ENCODE measurements at places on chromosomes 3 and 15.

DNA sequence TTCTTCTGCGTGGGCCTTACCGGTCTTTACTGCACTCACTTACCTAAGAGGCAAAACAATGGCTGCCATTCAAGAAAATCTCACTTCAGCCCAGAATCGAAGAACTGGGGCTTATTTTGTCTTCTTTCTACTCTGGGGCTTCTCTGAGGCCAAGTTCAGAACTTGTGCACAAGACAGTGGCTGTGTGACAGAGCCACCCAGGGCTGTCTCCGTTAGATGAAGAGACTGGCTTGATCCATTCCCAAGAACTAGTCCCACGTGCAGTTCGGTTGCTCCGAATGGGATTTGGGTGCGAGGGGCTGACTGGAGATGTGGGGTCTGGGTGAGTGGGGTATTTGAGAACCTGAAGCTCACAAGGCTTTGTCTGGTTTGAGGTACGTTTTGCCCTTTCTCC lies 795 bp upstream of the TCF12 start:
- peak; percentile 70 for DNase-seq

DNA sequence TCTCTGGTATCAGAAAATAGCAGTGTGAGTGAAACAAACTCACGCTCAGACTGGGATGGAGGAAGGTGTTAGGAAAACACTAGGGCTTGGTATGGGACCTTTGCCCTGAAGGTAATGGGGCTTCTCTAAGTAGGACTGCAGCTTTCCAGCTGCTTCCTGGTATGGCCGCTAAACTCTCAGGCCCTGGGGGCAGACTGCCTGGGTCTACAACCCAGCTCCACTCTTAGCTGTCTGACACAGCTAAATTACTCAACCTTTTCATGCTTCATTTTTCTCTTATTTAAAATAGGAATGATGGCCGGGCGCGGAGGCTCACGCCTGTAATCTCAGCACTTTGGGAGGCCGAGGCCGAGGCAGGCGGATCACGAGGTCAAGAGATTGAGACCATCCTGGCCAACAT lies 5.2 kb upstream of the YEATS2 start:
- no peak for DNase-seq

DNA sequence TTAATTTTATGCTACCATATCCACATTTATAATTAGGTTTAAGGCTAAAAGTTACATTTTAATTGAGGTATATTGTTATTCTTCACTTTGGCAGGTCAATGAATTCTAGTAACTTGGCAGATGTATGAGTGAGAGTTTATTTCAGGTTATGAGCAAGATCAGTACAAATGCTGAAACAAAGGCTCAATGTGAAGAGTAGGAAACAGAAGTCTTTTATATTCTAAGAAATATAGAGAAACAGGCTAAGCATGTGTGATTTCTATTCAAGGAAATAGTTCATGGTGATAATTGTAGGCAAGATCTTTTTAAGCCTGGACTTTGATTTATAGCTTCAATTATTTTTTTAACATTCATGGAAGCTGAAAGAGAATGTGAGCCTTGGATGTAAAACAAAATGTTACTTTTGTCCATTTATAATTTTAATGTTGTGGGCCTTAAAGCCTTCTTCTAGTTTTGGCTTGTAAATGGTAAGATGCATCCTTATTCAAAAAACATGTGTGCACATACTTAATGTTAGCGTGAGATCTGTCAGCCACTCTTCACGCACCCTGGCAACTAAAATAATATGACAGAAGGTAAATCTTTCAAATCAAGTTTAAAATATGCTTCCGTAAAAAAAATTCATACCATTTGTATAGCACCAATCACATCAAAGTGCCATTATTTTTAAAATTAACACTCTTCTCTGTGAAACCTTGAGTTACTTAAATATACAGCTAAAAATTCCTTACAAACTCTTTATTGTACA lies 22.8 kb upstream of the OSTN start:
- DNase-seq = peak; percentile 11

GRCh38 chr3:72439321-72440183 lies 408.7 kb downstream of the SHQ1 start:
- no peak for DNase-seq

GRCh38 chr3:128435058-128435457 lies 31.6 kb downstream of the DNAJB8 start:
- no peak for DNase-seq

GRCh38 chr15:91263632-91264531 lies 163.8 kb downstream of the SV2B start:
- no peak for DNase-seq

- DNase-seq = no peak
These were observed 41.5 kb downstream of the SLCO3A1 start for GRCh38 chr15:91895051-91895450.

DNA sequence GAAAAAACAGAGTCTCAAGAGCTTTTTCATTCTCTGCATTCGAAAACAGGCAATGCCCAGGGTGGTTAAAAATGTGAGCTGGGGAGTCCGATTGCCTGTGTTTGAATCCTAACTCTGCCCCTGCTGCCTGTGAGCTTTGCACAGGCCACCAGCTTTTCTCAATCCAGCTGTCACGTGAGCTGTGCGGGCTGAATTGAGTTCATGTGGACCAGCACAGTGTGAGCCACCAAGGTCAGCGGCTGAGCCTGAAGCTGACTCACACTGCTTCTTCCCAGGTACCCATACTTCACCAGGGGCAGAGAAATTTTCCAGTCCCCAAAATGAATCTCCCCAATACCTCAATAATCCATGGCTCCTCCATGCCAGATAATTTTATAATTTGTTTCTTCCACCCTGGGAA lies 64.4 kb upstream of the SLCO3A1 start:
- DNase-seq = no peak

GRCh38 chr3:11415099-11415498 lies 142.9 kb downstream of the ATG7 start:
- DNase-seq = no peak

DNA sequence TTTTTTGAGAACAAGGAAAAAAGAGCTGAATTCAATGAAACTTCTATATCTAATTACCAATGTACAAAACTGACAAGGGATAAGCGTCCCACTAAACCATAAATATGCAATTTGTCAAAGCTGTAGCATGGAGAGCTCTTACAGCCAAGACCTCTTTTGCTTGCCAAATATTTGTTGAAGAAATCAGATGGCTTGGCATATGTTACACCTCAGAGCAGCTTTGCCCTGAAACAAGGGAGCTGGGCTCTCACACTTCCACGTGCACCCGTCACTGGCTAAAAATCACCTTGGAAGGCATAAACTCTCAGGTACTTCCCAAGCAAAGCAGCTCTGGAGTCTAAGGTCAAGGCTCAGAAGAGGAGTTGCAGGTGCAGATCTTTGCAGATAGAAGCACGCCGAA lies 324.7 kb upstream of the SLCO3A1 start:
- DNase-seq = no peak

DNA sequence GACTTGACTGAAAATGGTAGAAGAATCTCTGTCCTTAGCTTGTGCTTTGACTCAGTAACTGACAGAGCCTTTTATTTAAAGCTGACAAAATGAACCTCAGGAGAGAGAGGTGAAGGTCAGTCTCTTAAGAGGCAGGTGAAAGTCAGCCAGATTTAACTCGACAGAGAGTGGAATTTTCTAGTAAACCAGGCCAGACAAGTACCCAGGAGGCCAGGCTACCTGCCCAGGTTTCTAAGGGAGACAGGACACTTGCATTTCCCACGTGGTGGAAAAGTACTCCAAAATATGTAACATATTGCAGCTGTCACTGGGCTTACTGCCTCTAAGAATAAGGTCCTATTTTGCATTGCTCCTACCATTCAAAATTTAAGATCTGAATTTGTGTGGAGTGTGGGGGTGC lies 167.9 kb downstream of the FMN1 start:
- no peak for DNase-seq

DNA sequence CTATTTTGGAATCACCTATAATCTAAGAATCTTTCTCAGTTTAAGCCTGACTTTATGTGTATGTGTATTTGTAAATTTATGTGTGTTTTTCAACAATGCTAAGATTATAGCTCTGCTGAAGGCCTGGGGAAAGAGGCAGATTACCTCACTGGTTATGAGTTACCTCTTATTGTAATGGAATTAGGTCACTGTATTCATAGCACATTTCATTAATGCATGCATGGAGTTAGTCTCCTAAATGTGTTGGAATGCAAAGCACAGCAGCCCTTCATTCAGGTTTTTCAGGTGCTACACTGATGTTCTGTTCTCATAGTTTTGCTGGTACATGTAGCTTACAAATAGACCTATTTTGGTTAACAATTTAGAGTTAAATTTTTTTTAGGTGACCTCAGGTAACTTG lies 9.5 kb downstream of the GPR87 start:
- no peak for DNase-seq

DNA sequence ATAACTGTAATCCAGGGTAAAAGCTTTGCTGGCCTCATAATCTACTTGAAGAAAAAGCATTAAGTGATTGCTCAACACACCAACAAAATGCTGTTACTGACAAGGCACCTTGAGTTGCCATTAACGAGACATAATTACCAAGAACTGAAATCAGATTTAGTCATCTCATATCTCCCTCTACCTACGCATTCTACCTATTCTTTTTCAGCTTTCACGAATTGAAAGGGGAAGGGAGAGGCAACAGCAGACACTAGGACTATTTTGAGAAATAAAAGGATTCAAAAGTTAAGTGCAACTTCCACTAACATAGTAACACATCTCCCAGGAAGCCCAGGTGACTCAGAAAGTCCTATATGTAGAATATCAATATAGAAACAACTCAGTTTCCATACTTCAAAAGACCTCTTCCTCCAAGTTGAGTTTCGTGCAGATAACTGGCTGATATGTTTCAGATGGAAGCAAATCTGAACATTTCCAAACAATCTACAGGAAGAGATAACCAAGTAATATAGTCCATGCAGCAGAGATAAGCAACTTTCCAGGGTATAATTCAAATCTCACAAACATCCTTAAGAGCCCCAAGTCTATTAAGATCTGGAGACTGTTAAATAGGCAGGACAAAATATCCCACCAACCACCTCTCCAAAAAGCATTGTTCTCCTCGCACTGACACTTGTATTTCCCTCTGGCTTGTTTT lies 1.9 kb downstream of the OSBPL10 start:
- DNase-seq = no peak

DNA sequence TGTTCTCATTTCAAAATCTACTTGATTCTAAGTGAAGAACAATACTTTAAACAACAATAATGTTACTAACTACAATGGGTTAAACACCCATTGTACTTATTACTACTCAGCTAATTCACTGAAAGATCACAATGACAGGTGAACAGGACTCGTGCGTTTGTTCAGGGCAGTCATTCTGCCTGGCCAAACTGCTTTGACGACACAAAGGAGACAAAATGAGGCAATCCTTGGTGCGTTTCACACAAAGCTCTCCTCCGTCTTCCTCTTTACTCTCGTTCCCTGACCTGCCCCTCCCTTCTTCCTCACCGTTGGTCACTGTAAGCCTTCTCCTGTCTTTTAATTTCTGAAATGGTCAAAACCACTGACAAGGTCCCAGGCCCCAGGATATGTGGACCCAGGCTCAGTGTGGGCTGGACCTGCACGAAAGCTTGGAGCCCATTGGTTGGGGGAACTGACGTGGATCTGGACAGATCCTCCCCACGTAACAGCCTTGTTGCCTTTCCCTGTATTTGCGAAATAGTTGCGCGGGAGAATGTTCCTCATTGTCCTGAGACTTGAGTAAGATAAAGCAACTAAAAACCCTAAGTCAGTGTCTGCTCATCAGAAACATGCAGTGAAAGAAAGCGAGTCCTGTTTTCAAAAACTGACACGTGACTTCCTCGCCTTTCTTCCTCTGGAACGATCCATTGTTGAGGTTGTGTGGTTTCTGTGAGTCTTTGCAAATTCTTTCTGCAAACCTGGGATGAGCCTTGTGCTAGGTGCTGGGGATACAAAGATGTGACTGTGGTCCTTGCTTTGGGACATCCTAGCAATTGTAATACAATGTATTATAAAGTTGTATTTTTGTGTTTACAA lies 147.1 kb upstream of the RGMA start:
- peak; percentile 17 for DNase-seq

DNA sequence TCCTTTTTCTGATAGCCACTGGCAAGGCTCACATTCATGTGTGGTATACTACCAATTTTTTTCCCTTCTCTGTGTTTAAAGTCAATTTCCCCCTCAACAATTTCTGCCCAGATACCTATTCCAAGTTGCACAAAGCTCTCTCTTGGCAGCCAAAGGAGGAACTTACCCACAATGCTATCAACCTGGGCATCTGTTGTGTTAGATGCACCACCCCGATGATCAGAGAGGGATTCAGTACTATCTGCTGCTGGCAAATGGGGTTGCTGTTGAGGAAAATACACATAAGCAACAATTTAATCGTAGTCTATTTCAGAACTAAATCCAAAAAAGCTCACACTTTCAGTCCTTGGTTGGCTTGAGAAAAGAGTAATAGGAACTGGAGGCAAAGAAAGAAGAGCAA lies 46.1 kb downstream of the AAGAB start:
- DNase-seq = no peak

DNA sequence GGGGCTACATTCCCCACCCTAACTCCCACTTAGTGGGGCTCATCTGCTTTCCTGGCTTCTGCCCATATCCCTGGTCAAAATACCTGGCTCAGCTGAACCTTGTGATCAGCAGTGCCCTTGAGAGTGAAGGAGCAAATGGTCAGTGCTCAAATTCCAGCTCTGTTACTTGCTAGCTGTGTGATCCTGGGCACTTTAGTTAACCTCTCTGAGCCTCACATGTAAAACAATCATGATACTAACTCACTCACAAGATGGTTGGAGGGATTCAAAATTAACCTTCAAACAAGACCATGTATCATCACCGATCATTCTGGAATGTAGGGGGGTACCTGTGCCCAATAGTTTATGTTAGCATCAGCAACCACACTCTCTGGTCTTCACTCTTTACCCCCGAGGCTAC lies 325.6 kb upstream of the TLE3 start:
- no peak for DNase-seq

DNA sequence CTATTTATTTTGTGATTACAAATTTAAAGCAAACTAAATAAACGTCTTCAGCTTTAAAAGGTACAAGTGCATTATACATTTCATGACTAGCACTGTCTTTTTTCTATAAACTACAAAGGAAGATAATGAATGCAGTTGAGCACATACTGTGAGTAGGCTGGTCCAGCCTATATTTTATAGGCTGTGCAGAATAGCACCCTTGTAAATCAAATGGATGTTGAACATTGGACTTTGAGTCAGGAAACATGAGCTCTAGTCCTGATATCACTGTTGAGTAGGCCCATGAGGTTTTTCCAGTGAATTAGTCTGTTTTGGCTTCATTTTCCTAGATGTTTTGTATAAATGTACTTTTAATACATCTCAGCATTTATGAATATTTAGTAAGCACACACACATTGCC lies 447.3 kb upstream of the KCNMB2 start:
- no peak for DNase-seq

- no peak for DNase-seq
These were observed 44.4 kb downstream of the GAP43 start for GRCh38 chr3:115667738-115668065.
